Activated T-cell treated with anti-CD3 and anti-CD28 coated beads, Interleukin-2, amount 50 U/mL, for 4 hours (primary cell): ENCODE measurements at places on chromosomes 7 and 10.

GRCh38 chr7:22255834-22256233, 101.1 kb downstream of the RAPGEF5 start:
- DNase-seq: no peak

DNA sequence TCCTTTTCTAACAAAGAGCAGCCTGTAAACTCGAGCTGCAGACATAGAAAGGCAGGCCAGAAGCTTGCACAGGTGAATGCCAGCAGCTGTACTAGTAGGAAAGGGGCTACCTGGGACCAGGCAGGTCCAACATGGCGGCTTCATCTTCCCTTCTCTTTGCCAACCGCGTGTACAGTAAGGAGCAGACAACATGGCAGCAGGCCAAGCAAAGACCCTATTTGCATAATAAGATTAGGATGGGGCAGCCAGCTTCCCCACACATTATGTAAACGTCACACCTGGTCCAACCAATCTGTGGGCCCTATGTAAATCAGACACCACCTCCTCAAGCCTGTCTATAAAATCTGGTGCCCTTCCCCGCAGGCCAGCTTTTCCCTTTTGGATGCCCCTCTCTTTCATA, 1186.5 kb upstream of the AUTS2 start:
- DNase-seq: no peak

DNA sequence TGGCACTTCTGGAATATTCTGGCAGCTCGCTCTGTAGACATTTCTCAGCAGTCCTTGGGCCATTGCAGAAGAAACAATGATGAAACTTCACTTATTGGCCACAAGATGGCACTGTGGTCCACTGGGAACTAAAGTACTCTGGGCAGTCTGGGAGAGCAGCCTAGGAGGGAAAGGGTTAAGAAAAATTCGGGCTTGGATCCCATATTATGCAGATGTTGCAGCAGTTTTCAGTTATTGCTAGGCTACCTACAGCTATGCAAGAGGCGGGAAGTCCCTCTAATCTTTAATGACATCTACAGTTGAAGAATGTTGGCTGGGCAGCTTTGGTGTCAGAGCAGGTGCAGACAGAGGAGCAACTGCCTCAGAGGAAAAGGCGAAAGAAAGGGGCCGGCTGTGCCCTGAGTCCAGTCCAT, 201.7 kb upstream of the PRSS58 start:
- DNase-seq: no peak

DNA sequence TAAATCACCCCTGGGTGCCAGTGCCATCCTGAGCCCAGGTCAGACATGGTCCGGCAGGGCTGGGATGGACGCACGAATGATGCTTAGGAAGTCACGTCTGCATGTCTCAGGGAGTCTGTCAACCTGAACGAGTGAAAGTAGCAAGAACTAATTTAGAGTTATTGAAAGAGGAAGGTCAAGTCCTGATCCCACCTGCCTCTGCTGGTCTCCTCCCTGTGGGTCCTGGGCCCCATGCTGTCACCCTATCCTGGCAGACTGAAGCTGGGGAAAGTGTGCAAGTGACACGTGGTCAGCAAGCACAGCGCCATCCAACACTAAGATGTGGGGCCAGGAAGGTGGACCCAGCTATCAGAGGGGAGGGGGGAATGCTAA, 26.1 kb upstream of the GRID1 start:
- DNase-seq: no peak

DNA sequence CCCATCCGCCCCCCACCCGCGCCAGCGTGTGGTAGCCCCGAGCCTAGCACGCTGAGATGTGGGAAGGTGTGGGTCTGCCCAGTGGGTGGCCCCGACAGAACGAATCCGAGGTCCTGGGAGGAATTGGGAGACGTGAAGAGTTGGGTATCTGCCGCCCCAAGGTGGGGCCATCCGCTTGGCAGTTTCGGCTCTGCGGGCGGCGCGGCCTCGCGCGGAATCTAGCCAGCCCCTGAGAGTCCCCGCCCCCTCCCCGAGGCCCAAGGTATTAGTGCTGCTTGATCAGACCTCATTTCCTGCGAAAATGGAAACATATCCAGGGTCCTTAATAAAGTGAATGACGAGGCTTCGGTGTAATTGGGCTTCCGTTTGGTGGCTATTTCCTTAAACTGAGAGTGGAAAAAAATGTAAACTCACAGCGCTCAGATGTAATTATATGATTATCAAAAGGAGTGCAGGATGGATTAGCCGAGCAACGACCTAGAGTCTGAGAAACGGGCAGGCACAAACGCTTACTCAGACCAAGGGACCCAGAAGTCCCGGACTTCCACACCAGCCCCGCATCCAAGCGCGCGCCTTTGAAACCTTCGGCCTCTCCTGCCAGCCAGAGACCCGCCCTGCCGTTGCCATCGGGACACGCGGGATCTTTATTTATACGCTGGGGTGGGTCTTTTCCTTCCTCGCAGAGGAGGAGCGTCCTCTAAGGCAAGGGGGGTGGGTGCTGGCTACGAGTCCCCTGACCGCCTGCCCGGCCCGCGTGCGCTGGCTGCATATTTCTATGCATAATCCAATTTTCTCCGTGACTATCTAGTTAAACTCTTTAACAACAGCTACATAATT, 12.8 kb downstream of the LBX1 start:
- DNase-seq: no peak

DNA sequence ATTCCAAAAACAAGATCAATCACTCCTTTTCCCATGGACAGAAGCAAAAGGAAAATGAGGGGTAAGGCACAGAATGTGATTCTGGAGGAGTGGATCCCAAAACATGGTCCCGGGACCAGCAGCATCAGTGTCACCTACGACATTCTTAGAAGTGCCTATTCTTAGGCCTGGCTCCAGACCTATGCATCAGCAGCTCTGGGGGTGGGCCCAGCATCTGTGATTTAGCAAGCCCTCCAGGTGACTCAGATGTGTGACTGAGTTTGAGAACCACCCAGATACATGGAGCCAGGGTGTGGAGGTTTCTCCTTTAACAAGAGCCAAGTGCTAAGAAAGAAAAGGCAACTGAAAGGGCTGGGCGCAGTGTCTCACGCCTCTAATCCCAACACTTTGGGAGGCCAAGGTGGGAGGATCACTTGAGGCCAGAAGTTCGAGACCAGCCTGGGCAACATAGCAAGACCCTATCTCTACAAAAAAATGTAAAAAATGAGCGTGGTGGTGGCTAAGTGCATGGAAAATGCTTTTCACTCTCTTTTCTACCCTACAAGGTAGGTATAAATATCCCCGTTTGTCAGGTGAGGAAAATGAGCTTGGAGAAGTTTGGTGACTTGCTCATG, 17.1 kb upstream of the ARPC1A start:
- no peak for DNase-seq

GRCh38 chr10:76514321-76514720, 1082.9 kb downstream of the LRMDA start:
- no peak for DNase-seq

DNA sequence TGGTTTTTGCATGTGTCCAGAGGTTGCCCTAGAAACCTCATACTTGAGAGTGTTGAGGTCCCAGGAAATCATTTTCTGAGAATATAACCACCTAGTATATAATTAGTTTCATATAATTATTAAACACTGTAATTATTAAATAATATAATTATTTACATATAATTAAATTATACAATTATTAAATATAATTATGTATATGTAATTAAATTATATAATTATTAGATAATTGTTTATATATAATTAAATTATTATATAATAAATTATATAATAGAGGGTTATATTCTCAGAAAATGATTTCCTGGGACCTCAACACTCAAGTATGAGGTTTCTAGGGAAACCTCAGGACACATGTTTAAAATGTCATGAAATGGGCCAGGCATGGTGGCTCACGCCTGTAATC, 27.6 kb downstream of the SCRN1 start:
- no peak for DNase-seq

DNA sequence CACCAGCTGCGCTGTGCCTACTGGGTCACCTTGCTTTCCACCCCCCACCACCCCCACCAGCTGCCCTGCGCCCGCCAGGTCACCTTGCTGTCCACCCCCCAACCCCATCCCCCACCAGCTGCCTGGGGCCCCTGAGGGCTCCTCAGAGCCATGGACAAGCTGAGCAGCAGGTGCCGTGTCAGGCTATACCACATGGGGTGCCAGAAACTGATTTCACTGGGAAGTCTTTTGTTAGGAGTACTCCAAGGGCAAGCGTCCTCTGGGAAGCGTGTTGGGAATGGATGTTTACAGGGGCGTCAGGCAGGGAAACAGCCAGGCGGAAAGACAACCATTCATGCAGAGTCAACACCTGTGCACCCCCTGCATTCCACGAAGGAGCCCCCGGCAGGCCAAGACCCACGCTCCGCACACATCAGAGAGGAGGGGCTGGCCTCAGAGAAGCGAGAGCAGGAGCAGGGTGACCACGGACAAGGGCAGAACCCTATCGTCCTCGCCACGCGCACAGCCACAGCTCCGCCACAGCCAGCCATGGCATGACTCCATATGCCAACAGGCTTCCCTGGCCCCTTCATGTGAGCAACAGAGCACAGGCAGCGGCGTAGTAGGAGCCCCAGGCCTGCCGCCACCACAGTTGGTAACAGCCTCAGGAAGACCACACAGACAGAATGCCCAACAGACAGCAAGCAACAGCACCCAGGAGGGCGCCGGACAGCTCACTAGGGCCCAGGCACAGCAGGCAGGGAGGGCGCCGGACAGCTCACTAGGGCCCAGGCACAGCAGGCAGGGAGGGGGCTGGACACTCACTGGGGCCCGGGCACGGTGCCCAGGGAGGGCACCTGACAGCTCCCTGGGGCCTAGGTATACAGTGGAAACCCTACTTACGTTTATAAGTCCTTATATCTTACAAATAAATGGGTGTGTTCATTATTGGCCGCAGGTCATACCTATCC, 180.8 kb downstream of the MAD1L1 start:
- DNase-seq: no peak

DNA sequence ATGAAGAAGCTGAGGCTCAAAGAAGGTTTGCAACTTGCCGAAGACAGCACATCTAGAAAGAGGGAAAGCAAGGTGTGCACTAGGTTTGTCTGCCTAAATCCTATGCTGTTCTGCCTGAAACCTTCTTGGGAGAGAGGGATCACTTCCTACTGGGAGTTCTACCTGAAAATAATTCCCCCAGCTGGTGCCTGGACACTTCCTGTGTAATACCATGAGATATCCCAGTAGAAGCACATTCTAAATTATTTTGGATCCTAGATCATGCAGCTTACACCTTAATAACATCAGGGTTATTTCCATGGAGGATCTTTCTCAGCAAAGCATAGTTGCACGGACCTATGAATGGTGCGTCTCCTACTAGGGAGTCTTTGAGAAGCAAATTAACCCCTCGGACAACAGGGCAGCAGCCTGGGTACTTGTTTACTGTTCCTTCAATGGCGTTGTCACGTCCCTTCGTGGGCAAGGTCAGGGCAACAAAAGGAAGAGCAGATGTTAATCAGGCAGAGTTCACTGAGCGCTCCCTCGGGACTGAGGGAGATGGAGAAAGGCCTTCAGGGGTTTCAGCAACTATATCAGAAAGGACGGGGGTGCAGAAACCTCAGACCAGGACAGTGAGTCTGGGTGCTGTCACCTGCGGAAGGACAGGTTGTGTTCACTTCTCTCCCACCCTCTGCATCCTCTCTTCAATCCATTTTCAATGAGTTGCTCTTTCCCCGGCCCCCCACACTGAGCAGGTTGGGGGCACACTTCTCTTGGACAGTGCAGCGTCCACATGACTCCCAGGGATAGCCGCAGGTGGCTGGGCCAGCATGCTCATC, 44.0 kb downstream of the OAT start:
- DNase-seq: no peak

GRCh38 chr10:78997635-78998618, 70.8 kb upstream of the ZMIZ1 start:
- no peak for DNase-seq

DNA sequence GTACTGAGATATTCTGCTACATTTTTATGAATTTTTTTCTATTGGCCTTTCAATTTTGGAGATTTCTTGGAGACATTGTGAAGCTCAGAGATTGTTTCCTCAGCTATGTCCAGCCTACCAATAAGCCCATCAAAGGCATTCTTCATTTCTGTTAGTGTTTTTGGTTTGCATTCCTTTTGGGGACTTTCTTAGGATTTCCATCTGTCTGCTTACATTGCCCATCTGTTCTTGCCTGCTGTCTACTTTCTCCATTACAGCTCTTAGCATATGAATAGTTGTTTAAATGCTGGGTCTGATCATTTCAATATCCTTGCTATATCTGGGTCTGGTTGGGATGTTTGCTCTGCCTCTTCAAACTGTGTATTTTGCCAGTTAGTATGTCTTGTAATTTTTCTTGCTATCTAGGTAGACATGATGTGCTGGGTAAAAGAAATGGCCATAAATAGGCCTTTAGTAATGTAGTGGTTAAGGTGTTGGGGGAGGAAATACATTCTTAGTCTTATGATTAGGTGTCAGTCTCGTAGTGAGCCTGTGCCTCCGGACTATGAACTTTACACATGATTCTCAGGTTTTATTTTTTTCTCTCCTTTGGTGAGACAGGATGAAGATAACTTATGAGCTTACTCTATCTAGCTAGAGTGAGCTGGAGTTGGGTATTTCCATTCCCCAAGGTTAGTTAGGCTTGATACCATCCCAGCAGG, 32.6 kb upstream of the NME8 start:
- DNase-seq: no peak

DNA sequence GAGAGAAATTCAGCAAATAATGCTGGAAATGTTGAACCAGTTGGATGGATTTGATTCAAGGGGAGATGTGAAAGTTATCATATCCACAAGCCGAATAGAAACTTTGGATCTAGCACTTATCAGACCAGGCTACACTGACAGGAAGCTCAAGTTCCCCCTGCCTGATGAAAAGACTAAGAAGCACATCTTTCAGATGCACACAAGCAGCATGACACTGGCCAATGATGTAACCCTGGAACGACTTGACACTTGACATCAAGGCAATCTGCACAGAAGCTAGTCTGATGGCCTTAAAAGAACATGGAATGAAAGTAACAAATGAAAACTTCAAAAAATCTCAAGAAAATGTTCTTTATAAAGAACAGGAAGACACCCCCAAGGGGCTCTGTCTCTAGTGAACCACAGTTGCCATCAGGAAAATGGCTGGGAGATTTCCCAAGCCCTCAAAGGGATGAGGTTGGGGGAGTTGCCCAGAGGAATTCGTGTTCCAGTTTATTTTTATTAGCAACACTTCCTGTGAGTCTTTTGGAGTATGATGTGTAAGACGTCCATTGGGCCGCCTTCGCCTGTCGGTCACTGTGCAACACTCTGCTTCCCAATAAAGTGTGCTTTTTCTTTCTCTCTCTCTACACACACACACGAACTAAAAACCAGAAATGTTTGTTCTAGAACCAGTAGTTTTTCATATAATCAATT, 200.0 kb downstream of the HIBADH start:
- DNase-seq: no peak

DNA sequence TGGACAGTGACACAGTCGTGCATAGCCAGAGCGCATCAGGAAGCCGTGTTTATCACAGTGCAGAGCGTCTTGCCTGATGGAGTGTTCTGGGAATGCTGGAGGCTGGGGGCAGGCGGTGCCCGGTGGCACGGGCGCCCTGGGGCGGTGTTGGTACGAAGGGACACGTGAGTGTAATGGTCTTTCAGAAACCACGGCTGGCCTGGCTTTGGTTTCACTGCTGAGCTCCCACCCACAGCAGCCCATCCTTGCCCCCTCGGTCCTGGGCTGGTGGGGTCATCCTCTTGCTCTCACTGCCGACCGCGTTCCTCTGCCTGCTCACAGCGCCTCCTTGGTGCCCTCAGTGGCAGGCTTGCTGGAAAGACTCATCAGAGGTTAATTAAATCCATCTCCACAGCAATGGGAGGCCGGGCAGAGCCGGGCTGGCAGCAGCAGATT, 50.6 kb downstream of the NKX6-2 start:
- no peak for DNase-seq

GRCh38 chr10:99671386-99671785, 12.1 kb downstream of the ENTPD7 start:
- no peak for DNase-seq
